ENCODE measurements at places on chromosomes 7 and 10.

- DNase-seq = no peak
These were observed 25.8 kb upstream of the GPNMB start for GRCh38 chr7:23220690-23221305.

- peak; percentile 48 for DNase-seq
These were observed 119.0 kb downstream of the BTAF1 start for GRCh38 chr10:92042541-92042940.

DNA sequence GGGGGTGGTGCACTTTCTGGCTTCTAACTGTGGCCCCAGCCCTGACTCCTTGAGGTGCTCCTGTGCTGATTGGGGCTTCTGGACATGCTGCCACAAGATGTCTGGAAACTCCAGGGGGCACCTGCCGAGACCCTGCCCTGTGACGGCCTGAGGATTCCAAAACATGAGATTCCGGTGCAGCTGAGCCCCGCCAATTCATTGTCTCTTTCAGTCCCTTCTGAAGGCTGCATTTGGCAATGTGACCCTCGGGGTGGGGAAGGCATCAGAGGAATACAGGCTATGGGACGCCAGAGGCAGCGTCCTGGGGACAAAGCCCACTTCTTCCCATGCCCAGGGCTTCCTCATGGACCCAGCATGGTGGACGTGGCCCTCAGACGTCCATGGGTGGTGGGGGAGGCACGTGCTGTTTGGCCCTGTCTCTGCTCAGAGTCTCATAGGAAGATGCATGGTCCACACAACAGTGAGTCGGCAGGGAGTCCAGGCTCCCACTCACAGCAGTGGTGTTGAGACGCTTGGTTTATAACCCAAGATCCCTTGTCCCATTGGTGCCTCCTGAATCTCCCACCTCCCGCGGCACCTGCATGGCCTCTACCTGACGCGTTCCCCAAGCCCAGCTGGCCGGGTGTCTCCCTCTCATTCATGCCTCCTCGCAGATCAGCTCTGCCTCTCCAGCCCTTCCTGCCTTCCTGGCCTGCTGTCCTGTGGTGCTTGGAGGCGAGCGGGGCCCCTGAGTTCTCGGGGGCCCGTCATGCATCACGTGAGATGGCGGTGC is 129.9 kb downstream of the WDR37 start:
- DNase-seq = no peak

GRCh38 chr10:121645696-121646095 is 47.5 kb upstream of the FGFR2 start:
- DNase-seq = no peak
